ENCODE measurements at places on chromosomes 2 and 18.

DNA sequence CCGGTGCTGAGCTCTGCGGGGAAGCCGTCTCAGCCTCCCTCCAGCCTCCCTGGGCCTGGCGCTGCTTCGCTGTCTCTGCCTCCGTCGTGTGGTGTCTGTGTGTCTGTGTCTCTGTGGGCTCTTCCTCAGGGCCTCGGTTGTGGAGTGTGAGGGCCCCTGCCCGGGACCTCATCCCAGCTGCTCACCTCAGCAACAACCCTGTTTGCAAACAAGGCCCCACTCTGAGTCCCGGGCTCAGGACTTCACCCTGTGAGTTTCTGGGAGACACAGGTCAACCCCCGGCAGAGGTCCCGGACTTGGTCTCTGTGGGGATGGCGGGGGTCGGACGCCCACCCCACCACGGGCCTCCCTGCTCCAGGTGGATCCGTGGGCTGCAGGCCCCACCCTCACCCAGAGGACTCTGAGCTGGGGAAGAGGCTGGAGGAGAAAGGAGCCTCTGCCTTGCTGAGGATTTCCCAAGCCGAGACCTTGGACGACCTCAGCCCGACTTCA lies 127.4 kb upstream of the CTDP1 start:
- no peak for DNase-seq

- no peak for DNase-seq
Measured at GRCh38 chr18:527146-527545, 26.6 kb upstream of the COLEC12 start.

DNA sequence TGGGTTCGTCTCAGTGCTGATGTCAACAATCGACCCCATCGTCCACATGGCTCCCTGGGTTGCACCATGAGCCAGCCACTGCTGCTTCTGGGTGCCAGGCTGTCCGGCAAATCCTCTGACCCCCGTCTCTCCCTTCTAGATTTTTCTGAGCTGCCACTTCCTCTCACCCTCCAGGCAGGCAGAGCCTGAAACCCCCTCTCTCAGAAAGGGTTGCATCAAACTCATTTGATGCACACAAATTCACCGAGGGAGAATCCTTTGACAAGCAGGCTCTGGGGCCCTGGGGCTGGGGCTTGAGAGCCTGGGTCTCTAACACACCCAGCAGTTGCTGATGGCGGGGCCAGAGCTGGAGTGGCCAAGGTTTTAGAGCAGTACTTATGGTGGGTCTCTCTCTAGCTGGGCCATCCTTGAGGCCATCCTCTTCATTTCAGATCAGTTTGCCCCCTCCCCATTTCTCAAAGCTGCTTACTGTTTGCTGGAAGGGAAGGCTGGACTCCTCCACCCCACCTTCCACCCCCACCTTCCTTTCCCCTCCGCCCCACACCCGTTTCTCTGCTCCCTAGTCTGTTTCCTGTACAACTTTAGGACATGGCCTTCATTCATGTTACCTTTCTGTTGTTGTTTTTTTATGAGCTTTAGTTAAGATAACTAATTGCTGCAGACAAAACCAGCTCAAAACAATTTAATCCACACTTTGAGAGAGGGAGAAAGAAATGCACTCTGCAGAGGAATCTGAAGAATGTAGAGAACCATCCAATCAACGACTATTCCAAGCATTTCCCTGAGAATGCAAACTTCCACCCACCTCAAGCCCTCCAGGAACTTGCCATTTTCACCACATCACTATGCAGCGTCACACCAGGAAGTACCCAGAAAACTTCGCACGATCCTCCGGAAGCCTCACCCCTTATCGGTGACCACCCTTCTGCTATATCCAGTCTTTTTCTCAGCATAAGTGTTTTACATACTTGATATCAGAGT lies 69.5 kb downstream of the ARL4C start:
- no peak for DNase-seq

- DNase-seq: no peak
Measured at GRCh38 chr18:48336332-48336731, 72.9 kb downstream of the ZBTB7C start.

DNA sequence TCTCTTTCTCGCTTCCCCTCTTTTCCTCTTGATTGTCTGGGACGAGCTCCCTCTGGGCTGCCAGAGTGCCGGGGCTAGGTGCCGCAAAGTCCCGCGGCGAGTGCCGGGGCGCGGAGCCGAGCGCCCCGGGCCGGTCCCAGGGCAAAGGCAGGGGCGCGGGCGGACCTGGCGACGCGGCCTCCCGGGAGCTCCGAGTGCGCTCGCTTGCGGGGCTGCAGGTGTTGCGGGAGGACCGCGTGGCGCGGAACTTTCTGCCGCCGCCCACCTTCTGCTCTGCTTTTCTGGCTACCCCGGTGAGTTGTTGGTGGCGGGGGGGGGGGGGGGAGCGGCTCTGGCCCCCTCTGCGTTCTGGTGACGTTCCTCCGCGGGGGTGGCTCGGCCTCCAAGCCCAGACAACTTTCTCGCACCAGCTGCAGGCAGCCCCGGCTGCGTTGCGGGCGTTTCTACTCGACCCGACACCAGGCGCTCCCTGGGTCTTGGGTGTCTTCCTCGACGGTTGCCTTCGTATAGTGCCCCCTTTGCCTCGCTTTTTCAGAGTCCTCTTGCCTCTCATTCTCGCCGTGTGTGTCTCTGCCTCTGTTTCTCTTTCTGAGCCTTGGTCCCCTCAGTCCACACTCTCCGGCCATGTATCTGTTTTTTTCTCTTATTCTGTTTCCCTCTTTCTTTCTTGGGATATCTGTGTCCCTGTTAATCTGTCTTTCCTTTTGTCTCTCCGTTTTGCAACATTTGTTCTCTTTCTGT lies 759 bp downstream of the GALNT13 start:
- peak; percentile 12 for DNase-seq

DNA sequence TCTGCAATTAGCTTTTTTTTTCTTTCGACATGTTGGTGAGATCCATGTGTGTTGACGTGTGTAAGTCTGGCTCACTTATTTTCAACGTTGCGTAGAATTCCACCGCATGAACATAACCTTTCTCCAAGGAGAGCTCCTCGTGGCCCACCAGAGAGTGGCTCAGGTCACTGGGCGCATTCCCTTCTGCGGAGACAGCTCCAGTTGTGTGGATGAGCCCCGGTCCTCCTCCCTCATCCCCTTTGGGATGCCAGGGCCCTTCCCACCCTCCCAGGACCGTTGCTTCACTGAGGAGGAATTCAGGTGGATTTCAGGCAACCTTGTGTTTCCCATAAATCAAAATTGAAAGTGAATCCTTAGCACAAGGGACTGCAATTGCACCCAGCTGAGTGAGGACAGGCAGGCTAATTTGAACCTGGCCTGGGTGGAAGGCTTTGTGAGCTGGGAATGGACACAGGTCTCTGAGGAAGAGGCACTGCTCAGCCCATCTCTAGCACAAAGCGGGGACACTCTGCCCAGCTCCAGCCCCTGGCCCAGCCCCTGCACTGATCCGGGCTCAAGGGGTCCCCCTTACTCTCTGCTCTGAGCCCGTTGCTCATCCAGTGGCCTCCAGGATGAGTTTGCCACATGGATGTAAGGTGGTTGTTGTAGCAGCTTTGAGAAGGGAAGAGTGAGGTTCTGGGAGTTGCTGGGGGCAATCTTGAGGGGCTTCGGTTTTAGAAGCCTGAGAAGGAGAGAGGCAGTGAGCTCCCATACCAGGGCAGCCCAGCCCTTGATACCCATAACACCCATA lies 57.8 kb upstream of the HAAO start:
- no peak for DNase-seq

GRCh38 chr2:20474757-20475566 lies 28.1 kb downstream of the RHOB start:
- DNase-seq: no peak

DNA sequence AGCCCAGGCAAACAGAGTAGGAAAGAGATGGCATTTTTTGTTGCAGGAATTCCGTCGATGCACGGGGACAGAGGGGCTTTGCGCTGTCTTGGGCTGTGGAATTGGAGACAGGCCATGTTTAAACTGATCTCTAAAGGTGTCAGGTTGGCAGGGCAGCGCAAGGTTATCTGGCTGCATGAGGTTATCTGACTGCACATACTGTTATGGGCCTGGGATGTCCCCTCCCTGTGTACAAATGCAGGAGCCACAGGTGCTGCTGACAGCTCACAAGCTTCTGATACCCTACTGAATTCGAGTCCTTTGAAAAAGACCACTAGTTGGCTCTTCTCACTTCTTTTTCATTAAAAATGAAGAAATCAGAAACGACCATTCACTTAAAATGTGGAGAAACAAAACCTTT lies 255.4 kb downstream of the PLCL1 start:
- no peak for DNase-seq

GRCh38 chr2:168988755-168989154 lies 42.4 kb downstream of the ABCB11 start:
- no peak for DNase-seq

GRCh38 chr18:45463451-45463850 lies 151.8 kb upstream of the SLC14A2 start:
- DNase-seq: no peak

DNA sequence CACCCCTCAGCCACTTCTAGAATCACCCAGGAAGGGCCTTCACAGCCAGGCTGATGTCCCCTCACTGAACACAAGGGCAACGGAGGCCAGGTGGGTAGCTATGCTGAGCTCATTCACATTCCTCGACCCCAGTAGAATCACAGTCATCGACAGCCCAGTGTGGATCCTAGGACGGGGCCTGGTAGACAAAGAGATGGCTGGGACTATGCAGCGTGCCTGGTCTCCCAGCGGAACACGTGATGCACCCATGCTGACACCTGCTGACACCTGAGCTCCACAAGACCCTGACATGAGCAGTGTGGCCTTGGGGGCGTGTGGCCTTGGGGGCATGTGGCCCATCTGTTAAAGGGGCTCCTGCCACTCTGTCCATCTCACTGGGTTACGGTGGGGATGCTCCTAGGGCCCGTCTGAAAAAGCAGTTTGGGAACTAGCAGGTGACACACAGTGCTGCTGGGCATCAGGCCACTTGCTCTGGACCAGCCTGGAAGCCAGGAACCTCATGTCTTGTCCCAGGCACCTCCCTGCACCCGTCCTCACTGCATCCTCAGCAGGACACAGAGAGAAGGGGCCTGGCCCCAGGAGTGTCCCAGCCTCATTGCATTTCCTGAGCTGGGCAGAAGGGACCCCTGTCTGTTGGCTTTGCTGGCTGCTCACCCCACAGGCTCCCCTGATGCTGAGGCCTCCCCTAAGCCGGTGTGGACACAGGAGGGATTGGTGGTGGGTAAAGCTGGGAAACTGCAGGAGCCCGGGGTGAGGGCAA lies 9.7 kb downstream of the ECEL1 start:
- no peak for DNase-seq

GRCh38 chr18:48605408-48605845 lies 66.6 kb downstream of the CTIF start:
- no peak for DNase-seq

DNA sequence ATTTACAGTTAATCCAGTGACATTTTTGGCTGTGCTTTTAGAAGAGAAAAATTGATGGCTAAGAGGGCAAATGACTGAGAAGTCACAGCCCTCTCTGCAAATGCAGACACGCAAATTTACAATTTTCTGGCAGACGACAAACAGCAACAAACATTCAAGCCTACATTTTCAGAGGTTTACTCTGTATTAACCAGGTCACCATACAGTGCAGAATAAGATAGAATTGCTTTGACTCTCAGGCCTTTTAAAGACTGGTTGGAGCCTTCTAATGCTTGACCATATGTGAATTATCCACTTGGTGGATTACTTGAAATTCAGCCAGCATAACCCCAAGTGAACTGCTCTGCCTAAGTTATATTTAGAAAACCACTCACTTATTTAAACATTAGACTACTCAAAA lies 280.9 kb upstream of the STON1 start:
- DNase-seq: no peak

DNA sequence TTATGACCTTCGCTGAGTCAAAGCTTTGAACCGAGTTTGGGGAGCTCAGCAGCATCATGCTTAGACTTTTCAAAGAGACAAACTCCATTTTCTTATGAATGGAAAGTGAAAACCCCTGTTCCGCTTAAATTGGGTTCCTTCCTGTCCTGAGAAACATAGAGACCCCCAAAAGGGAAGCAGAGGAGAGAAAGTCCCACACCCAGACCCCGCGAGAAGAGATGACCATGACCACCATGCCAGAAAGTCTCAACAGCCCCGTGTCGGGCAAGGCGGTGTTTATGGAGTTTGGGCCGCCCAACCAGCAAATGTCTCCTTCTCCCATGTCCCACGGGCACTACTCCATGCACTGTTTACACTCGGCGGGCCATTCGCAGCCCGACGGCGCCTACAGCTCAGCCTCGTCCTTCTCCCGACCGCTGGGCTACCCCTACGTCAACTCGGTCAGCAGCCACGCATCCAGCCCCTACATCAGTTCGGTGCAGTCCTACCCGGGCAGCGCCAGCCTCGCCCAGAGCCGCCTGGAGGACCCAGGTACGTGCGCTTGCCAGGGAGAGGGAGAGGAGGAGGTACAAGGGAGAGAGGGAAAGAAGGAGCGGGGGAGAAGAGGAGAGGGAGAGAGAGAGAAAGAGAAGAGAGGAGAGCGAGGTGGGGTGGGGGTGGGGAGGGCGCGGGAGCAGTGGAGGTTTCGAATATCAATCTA lies at the start of gene DLX1:
Gene DLX1 (plus strand): TSS at position 48 of the 700 bp plus-strand sequence. CDS start 171 bp downstream, at position 219.
- DNase-seq: no peak

- DNase-seq: no peak
Measured at GRCh38 chr2:41997561-41997960, 50.3 kb upstream of the PKDCC start.

GRCh38 chr2:239630618-239631286 lies 229.9 kb upstream of the HDAC4 start:
- no peak for DNase-seq

GRCh38 chr18:27164905-27165304 lies 20.2 kb downstream of the CHST9 start:
- no peak for DNase-seq

GRCh38 chr2:230738924-230739323 lies 26.3 kb downstream of the CAB39 start:
- no peak for DNase-seq

DNA sequence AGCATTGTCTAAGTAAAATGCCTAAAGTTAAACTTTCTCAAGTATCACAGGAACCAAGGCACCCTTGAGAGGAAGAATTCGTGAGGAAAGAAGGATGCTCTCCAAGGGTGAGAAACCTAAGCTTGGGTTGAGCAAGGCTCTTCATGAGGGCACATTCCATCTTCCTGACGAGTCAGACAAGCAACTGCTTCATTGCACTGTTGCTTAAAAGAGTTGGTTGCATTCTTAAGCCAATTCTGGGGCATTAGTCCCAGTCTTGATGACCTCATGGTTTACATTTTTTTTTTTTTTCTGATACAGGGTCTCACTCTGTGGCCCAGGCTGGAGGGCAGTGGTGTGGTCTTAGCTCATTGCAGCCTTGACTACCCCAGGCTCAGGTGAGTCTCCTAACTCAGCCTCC lies 237.5 kb downstream of the ACTR3 start:
- DNase-seq: no peak

All from NCI-H1105 treated with DMSO at 0.1 percent for 48 hours (cell line).